Fibroblast of the aortic adventitia (primary cell): ENCODE measurements at places on chromosomes 16 and 17. TPM values are rescaled to one million over a fixed set of nuclear protein-coding genes. Genes with fewer than 3 reads are reported as not detected.
A peak's percentile ranks its signal among the peaks of the same experiment; 100 is the strongest.

Gene SMTNL2
- total RNA-seq, result 0.16 TPM in 1 of 2 replicates, not detected in the other

DNA sequence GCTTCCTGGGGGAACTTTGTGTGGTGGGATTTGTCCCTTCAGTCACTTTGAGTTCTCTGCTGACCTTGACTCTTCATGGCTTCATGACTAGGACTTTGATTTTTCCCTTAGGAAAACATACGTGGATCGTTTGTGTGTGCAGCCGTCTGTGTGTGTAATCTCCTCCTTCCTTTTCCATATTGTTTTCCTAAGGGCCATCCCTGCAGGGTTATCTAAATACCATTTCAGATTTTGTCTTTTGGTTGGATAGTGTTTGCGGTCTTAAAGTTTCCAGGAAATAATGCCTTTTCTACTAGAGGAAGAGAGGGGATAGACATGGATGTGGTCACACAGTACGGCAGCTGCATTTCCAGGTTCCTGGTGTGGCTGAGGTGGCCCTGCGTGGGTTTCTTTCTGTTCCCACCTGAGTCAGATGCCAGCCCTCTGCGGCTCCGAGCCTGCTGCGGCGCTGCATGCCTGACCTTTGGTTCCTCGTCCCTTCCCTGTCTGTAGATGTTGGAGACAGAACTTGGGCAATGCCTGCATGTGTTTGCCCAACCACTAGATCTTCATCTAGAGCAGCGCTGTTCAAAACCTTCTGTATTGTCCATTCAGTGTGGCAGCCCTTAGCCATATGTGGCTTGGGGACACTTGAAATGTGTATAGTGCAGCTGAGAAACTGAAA lies 72.0 kb upstream of the LGALS9 start:
- DNase-seq, result no peak

Gene MT4
- total RNA-seq, result not detected in 2 replicates

GRCh38 chr17:38430316-38430715 lies 2.1 kb downstream of the ARHGAP23 start:
- peak; percentile 66 for DNase-seq

Gene MYH2
- total RNA-seq, result 0.25 TPM in 1 of 2 replicates, not detected in the other
